ENCODE measurements at places on chromosomes 13 and 19.

DNA sequence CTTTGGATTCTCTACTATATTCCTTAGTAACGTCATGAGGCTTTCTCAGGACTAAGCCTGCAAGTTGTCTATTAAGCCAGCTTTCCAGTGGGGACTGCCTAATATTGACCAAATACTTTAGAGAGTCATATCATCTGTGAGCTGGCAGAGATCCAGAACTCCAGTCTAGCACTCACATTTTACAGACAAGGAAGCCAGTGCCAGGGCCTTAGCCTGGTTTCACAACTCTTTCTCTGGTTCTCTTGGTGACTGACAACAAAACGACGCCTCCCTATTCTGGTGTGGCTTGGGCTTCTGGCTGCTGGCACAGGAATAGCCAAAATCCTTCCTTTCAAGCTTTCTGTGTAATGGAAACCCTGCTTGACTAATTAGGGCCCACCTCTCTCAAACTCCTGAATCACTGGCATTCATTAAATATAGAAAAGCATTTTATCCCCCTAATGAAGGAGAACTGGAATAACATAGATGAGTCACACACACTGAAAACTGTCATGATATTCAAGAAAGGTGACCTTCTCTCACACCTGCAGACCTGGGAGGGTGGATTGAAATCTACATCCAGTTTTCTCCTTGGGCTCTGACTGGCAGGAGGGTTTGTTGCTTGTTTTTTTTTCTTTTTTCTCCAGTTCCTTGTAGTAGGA lies 75.2 kb upstream of the UBL3 start:
- no peak for DNase-seq

GRCh38 chr13:99352351-99353245 lies 45.4 kb upstream of the GPR183 start:
- DNase-seq: no peak

GRCh38 chr13:84380866-84381265 lies 498.6 kb upstream of the SLITRK1 start:
- no peak for DNase-seq

- peak; percentile 63 for DNase-seq
Observed at GRCh38 chr19:39138221-39139211, 12.9 kb downstream of the PAK4 start.

GRCh38 chr19:50496189-50497021 lies 14.6 kb downstream of the JOSD2 start:
- no peak for DNase-seq

DNA sequence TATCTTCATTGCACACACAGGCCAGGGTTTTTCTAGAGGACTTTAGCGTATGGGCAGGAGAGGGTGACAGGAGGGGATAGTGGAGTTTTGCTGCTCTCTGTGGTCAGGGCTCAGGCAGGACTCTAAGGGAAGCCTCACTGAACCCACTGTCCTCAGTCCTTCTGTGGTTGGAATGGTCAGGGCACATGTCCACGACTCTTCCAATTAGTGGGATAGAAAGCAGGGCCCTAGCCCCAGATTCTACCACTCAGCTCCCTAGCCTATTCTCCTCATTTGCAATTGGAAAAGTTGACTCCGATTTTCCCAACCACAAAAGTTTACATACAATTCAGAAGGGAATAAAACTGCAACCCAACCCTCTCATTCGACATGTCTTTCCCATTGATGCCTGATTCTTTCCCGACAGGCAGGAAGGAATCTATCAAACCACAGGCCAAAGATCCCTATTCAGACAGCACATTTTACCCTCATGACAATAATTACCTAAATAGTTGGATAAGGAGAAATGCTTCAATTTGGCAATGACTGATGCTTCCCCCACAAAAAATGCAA lies 38.2 kb downstream of the TGDS start:
- DNase-seq: no peak

DNA sequence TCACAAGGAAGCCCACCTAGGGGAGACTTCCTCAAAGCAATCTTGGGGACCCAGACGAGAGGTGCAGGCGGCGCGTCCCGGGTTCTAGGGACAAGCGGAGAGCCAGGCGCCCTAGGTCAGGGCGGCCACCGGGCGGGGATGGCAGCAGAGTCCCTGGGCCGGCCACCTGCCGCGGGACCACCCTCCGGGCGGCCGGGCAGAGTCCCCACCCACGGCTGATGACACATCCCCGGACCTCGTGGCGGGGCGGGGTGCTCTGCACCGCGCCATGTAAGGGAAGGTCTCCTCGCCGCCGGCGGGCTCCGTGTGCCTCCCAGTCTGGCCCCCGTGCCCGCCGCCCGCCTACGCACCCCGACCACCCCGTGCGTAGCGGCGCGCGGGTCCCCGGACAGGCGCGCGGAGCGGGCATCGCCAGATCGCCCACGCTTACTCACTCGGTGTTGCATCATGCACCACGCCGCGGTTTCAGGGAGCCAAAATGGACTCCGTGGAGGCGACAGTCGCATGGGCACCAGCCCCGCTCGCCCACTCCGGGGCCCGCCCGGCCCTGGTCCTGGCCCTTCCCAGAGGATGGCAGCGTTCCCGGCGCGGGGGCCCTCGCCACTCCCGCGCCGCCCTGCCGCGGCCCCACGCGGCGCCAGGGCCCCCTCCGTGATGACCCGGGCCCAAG lies 643 bp downstream of the SLC7A1 start:
- DNase-seq: peak; percentile 35

DNA sequence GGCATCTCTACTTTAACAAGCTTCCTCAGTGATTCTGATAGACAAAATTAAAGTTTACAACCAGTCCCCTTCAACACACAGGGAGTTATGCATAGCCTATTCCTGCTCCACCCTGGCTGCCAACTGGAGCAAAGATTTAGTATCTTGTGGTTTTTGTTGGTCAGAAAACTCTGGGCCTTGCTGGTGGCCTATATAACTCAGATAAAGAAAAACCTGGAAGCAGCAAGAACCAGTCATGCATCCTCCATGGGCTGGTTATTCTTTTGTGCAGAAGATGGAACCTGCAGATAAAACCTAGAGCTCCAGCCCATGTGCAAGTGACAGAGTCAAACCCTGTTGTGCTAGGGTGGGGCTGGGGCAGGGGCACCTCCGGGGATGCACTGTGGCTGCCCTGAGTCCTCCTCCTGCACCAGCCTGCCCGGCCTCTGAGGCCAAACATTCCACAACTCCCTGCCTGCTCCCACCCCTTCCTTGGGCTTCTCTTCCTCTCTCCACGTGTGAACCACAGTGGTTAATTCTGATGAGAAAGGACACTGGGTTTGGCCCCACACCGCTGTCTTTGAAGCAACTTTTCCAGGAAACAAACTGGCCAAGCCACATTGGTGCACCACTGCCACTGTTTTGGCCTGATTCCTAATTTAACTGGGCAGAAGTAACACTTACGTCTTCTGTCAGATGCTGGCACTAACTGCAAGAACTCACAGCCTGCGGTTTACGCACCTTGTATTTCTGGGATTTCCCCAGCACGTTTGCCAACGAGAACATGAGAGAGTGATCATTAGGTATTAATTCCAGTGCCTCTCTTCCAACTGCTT lies 23.3 kb upstream of the GGACT start:
- DNase-seq: no peak

Measured in D721Med (cell line).